ENCODE measurements at places on chromosomes 3 and 15.

- no peaks in the 10 kb centered on the region for H3K27me3 ChIP-seq
- H3K4me1 ChIP-seq: no peaks in the 10 kb centered on the region
- no peak for DNase-seq
- no peaks in the 10 kb centered on the region for H3K36me3 ChIP-seq
Measured at GRCh38 chr3:114144909-114145688, 33.8 kb downstream of the DRD3 start.

DNA sequence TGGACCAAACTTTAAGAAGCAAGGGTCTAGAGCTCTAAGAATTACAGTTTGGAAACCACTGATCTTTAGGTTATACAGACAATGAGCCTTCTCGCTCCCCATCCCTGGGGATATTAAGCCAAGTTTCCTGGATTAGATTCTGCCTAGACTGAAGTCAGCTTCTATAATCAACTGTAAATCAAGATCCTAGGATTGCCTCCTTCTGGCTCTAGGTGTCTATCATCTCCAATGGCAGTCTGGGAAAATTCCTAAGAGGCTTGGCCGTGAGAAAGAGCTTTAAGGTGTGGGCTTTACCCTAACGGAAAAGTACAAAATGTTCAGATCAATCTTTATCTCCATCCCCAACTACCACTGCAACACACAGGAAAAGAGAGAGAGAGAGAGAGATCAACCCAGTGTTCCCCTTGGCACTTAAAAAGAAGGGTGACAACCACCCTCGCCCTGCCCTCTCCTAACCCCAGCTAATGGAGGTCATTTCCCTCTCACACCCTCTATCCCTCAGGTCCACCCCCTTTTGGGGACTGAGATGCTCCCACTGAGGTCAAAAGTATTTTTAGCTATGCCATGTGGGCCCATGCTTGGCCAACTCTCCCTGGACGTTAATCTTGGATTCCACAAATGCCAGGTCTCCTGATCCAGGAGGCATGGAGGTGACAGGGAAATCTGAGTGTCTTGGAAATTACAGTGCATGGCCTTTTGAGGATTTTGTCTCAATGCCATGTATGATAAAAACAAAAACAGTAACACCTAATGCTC is 202.8 kb upstream of the BCL6 start:
- no peak overlapping the region for H3K27ac ChIP-seq
- DNase-seq: no peak
- H3K4me1 ChIP-seq: peaks cover 2% of the 10 kb centered on the region
- H3K4me3 ChIP-seq: no peak overlapping the region
- no peaks in the 10 kb centered on the region for H3K27me3 ChIP-seq

GRCh38 chr15:68466876-68467275 is 34.9 kb upstream of the ITGA11 start:
- no peaks in the 10 kb centered on the region for H3K36me3 ChIP-seq
- no peaks in the 10 kb centered on the region for H3K27me3 ChIP-seq
- no peak overlapping the region for H3K27ac ChIP-seq
- DNase-seq: no peak
- no peak overlapping the region for H3K4me3 ChIP-seq

DNA sequence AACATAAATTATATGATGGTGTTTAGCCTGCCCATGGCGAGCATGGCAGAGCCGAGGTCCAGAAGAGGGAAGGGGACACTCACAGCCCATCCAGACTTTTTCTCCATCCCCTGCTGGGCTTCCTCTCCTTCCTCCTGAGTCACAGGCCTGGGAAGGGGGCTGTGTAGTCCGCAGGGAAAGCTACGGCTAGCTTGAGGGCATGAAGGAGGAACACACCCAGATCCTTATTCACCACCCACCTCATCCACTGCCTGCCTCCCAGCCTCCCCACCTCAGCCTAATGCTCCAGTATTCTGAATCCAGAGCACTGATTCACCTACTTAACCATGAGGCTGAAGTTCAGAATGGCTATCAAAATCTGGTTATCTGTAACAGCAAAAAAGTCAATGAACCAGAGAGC is 97.8 kb downstream of the OXNAD1 start:
- H3K4me1 ChIP-seq: no peaks in the 10 kb centered on the region
- no peak overlapping the region for H3K4me3 ChIP-seq

DNA sequence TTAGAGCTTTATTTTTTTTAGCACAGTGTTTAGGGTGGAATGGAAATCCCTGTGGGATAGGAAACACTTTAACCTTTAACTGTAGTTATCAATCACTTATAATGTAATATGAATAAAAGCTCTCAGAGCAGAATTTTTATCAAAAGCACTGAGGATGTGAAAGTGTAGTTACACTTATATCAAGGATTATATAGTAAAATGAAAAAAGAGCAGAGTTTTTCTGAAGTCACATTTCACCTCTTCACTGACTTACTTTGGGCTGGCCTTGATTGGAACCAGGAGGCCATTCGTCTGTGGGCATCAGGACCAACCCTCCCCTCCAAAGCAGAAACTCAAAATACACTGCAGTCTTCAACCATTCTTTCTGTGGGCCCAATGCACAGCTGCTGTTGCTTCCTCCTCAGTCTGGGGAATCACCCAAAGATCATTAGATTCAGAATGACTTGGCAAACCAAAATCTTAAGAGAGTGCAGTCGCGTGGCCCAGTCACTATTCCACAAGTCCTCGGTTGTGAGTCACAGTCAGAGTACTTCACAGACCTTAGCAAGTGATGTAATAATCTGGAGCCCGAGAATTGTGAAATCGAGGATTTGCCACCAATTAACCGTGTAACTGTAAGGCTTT is 132.6 kb upstream of the COL8A1 start:
- H3K27ac ChIP-seq: no peak overlapping the region
- no peak for DNase-seq
- no peaks in the 10 kb centered on the region for H3K36me3 ChIP-seq
- no peak overlapping the region for H3K4me3 ChIP-seq
- H3K27me3 ChIP-seq: no peaks in the 10 kb centered on the region

- DNase-seq: no peak
- no peak overlapping the region for H3K27ac ChIP-seq
- H3K27me3 ChIP-seq: no peaks in the 10 kb centered on the region
Measured at GRCh38 chr3:121517953-121518655, 27.7 kb downstream of the POLQ start.

GRCh38 chr15:58770519-58770856 is 614 bp upstream of the MINDY2 start:
- peak overlapping the region; percentile 93 for H3K27ac ChIP-seq
- peak overlapping the region; percentile 61 for H3K4me3 ChIP-seq
- H3K36me3 ChIP-seq: no peaks in the 10 kb centered on the region
- no peaks in the 10 kb centered on the region for H3K27me3 ChIP-seq

DNA sequence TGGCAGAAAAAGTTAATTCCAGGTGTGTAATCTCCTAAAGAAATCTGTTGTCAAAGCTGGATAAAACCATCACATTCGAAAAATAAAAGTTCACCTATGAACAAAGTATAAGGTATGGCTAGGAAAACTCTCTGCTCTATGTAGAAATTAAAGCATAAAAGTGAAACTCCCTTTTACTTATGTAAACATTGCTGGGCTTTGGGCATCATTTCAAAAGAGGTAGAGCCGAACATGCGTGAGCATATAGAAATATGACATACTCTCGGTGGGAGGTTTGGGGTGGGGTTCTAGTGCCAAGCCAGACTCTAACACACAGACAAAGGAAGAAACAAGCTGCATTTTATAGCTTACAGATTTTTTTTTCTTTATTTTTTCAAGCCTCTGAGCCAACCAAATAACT is 306.8 kb upstream of the ATP11B start:
- no peak for DNase-seq
- no peak overlapping the region for H3K27ac ChIP-seq
- no peak overlapping the region for H3K4me3 ChIP-seq
- H3K36me3 ChIP-seq: no peaks in the 10 kb centered on the region
- no peaks in the 10 kb centered on the region for H3K4me1 ChIP-seq
- no peaks in the 10 kb centered on the region for H3K27me3 ChIP-seq

GRCh38 chr3:84742915-84743425 is 215.8 kb upstream of the CADM2 start:
- no peaks in the 10 kb centered on the region for H3K27me3 ChIP-seq
- H3K4me1 ChIP-seq: no peaks in the 10 kb centered on the region
- DNase-seq: no peak
- no peaks in the 10 kb centered on the region for H3K36me3 ChIP-seq
- H3K4me3 ChIP-seq: no peak overlapping the region

GRCh38 chr3:148158210-148158609 is 539.5 kb upstream of the AGTR1 start:
- DNase-seq: no peak
- H3K4me1 ChIP-seq: no peaks in the 10 kb centered on the region
- no peaks in the 10 kb centered on the region for H3K27me3 ChIP-seq
- H3K27ac ChIP-seq: no peak overlapping the region
- H3K36me3 ChIP-seq: no peaks in the 10 kb centered on the region

GRCh38 chr3:30631243-30631904 is 25.0 kb downstream of the TGFBR2 start:
- no peaks in the 10 kb centered on the region for H3K36me3 ChIP-seq
- DNase-seq: no peak
- H3K4me3 ChIP-seq: no peak overlapping the region

- no peaks in the 10 kb centered on the region for H3K36me3 ChIP-seq
- no peaks in the 10 kb centered on the region for H3K4me1 ChIP-seq
Measured at GRCh38 chr3:143840636-143841035, 7.6 kb downstream of the SLC9A9 start.

DNA sequence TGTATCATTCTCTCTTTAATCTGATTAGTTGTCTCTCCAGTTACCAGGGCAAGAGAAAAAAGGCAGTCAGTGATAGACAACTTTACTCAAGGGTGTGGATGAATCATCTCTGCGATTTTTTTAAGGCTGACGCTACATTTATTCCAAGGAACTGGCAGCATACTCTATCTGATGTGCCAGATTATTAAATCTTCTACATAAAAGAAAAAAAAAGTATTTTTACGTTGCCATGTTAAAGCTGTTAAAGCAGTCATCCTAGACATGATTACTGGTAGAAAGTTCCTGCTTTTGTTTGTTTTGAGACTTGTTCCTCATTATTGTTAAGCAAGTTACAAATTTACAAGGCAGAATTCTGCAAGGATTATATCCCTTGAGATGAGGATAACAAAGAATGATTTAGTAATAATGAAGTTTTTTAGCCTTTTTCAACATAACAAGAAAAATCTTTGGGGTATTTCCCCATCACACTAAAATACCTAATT is 121.7 kb downstream of the CBLB start:
- H3K27me3 ChIP-seq: no peaks in the 10 kb centered on the region
- H3K4me3 ChIP-seq: no peak overlapping the region
- H3K36me3 ChIP-seq: no peaks in the 10 kb centered on the region
- H3K4me1 ChIP-seq: peaks cover 8% of the 10 kb centered on the region
- H3K27ac ChIP-seq: peak overlapping the region; percentile 5

DNA sequence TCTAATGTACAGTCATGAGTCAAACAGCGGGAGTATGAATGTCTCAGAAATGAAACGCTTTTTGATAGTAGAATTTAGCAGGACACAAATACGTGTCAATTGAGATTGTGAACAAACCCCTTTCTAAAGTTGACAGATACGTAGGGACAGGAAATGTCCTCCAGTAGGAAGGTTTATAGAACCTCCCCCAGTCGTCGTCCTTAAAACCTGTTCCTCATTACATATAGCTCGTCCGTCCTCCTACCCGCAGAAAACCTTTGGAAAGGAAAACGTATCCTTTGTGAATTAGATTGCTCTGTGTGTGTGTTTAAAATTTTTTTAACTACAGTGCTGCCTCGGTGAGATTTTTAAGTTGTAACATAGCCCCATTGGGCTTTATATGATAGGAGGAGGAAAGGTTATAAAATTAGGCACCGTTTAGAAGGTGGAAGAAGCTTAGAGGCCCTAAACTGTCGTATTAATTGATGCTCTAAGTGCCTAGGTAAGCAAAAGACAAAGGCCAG is 4.1 kb downstream of the UBE2E1 start:
- H3K27ac ChIP-seq: peak overlapping the region; percentile 93
- H3K27me3 ChIP-seq: no peaks in the 10 kb centered on the region
- peak overlapping the region; percentile 72 for H3K4me3 ChIP-seq

- no peaks in the 10 kb centered on the region for H3K36me3 ChIP-seq
- H3K4me3 ChIP-seq: no peak overlapping the region
- H3K27ac ChIP-seq: no peak overlapping the region
- peak; percentile 49 for DNase-seq
- H3K4me1 ChIP-seq: no peaks in the 10 kb centered on the region
Measured at GRCh38 chr3:24363242-24363641, 131.4 kb downstream of the THRB start.

- no peak for DNase-seq
- H3K36me3 ChIP-seq: no peaks in the 10 kb centered on the region
- no peak overlapping the region for H3K27ac ChIP-seq
- H3K4me1 ChIP-seq: no peaks in the 10 kb centered on the region
Measured at GRCh38 chr3:2656806-2657777, 453.1 kb downstream of the IL5RA start.

DNA sequence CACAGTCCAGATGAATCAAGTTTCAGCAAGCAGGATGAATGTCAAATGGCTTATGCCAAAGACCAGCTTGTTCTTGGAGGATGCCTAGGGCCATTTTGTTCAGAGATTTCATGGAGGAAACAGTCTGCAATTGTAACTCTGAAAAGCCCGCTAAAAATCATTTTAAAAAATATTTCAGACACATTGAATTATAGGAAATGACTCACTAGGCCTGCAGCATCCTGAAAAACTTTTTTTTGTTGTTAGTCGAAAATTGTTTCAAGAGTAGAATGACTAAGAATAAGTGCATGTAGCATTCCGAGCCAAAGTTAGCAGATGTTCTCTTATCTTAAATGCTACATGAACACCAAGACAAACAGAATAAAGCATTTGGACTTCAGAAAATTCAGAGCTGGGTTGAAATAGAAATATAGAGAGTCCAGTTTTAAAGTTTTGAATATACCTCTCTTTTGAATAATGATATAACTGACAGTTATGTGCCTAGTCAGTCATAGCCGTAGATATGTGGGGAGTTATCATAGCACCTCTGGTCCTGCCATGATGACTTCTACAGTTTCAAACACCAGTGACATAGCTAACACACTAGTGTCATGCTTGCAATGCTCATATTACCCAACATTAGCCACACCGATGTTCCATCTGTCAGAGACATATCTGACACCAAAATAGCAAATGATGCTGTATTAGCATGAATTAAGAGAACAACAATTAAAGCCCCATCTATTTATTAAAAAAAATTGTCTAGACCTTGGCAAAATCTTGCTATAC is 1462.8 kb upstream of the GBE1 start:
- DNase-seq: no peak
- no peaks in the 10 kb centered on the region for H3K27me3 ChIP-seq
- no peak overlapping the region for H3K4me3 ChIP-seq
- no peak overlapping the region for H3K27ac ChIP-seq
- H3K4me1 ChIP-seq: no peaks in the 10 kb centered on the region
- no peaks in the 10 kb centered on the region for H3K36me3 ChIP-seq
